ENCODE measurements at places on chromosomes 1 and 21.
A peak's percentile ranks its signal among the peaks of the same experiment; 100 is the strongest.

- DNase-seq, result no peak
Observed at GRCh38 chr1:32647308-32648134, 2.8 kb downstream of the ZBTB8OS start.

- DNase-seq, result no peak
Observed at GRCh38 chr1:83910461-83910860, 88.5 kb downstream of the TTLL7 start.

GRCh38 chr21:31326522-31327242 lies 17.4 kb downstream of the TIAM1 start:
- no peak for DNase-seq

GRCh38 chr1:23392125-23392855 lies 22.7 kb upstream of the ZNF436 start:
- no peak for DNase-seq

GRCh38 chr1:161131523-161132409 lies 701 bp downstream of the DEDD start:
- no peak for DNase-seq

GRCh38 chr1:65703853-65704252 lies 88.8 kb upstream of the PDE4B start:
- DNase-seq, result no peak

DNA sequence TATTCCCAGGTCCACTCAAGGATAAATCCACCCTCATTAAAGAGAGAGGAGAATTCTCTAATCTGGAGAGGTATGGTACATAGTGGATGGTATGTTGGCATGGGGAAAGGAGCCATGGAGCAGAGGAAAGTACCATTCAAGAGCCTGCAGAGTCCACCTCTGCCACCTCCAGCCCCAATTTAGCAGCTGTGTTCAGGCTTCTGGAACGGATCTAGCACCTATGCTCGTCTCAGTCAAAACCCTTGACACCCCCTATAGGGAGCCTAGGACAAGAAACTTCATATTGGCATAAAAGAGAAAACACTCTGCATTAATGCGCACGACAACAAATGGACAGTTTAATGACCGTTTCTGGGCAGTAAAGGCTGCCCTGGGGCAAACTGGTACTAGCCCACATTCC lies 161.1 kb upstream of the FAM78B start:
- no peak for DNase-seq

- DNase-seq, result peak; percentile 93
Observed at GRCh38 chr1:38740487-38740886, 119.1 kb downstream of the RRAGC start.

DNA sequence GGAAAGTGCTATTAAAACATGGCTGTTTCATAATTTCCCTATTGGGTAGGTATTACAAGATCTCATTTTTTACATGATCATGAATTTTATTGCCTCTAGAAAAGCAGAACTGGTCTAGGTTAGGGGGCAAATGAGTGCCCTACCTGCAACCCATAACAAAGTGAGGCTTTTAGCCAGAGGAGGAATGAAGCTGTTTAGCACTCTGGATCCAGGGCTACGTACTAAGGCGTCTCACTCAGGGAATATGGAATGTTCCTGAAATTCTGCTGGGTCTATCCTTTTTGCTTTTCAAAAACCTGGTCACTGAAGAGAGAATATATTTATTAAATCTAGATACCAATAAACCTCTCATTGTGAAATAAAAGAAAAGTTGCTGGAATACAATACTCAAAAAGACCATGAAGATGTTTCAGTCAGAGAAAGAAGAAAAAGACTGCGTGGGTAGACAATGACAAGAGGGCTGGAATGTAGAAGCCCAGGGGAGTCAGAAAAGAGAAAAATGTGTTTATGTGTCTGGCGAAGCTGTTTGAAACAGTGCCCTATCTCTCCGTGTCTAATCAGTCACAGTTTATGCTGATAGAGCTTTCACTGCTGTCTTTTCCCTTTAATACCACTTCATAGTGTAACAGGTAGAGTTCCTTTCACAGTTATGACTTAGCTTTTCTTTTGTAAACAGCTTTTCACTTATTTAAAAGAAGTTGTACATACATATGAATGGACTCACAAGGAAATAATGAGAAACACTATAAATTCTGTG lies 25.0 kb upstream of the SYDE2 start:
- peak; percentile 67 for DNase-seq

- no peak for DNase-seq
Observed at GRCh38 chr1:25037174-25038074, 107.3 kb upstream of the RUNX3 start.

DNA sequence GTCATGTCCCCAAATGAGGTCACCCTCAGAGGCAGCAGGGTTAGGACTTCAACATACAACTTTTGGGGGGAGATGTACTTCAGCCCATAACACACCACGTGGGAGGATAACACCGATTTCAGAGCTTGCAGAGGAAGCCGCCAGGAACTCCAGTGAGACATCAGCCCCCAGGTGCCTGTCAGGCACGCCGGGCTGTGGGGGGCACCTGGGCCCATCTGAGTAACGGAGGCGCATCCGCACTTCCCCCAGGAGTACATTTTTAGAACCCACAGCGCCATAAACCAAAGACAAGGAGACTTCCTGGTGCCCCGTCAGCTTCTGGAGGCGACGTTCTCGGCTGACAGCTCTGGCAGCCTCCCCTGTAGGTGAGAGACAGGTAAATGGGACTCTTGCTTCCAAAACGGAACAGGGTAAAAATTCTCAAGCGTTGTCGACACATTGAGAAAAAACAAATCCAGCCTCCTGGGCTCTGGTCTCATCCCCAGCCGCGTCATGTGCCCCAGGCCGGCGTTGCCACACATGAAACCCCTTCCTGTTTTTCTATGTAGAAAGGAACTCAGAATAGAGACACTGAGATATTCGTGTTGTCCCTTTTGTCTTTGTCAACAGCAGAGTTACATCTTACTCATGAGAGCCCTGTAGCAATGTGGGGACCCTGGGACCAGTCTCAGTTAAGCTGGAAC lies 93.3 kb downstream of the PDE9A start:
- DNase-seq, result peak; percentile 21

- no peak for DNase-seq
Observed at GRCh38 chr21:41196993-41197392, 29.0 kb downstream of the BACE2 start.

DNA sequence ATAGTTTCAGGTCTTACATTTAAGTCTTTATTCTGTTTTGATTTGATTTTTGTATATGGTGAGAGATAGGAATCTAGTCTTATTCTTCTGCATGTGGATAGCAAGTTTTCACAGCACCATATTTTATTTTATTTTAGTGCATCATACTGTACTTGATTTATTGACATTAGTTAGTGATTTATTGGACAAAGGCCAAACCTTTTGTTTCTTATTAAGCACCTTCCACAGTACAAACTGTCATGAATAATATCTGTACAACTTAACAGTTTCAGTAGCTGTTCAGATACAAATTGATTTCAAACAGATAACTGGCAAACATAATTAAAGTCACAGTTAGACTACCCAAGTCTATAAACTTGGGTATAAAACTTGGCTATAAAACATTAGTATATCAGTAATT lies 15.8 kb downstream of the CD1D start:
- no peak for DNase-seq

DNA sequence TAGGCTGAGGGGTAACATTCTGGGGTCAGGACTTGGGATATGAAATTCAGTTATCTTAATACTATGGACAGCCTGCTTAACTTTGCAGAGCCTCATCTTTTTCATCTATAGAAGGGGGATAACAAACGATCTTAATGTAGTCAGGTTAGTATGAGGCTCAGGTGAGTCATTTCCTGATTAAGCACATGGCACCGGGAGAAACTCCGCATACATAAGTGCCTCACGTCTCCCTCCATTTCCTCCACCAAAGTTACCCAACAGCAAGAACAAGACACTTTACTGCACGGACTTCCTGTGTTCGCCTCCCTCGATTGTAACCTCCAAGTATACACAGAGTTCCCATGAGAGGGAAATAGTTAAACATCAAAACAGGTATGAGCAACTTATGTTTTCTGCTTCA lies 112.7 kb upstream of the COA6 start:
- DNase-seq, result no peak

- no peak for DNase-seq
Observed at GRCh38 chr1:54354899-54355298, 51.3 kb downstream of the SSBP3 start.

GRCh38 chr21:37073417-37074196 lies 553 bp downstream of the TTC3 start:
- DNase-seq, result peak; percentile 48

DNA sequence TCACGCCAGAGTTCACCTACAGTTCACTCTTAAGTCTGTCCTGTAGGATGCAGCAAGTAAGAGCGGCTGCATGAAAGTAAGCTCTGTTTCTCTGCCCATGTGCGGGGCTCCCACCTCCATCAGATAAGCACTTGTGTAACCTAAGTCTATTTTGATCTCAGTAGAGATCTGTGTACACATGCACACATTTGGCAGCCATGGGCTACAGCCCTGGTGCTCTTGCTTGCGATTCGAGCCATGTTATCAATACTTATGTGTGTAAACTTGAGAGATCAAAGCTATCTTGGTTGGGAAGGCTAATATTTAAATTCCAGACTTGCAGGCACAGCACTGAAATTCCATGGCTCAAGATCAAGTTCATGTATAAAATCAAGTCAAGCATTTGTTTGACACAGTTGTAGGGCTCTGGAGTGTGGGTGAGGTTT lies 244.7 kb upstream of the FGGY start:
- no peak for DNase-seq

- DNase-seq, result no peak
Observed at GRCh38 chr1:207020065-207020708, 12.4 kb downstream of the C1orf116 start.

GRCh38 chr1:212727386-212728181 lies 27.9 kb upstream of the BATF3 start:
- peak; percentile 62 for DNase-seq

DNA sequence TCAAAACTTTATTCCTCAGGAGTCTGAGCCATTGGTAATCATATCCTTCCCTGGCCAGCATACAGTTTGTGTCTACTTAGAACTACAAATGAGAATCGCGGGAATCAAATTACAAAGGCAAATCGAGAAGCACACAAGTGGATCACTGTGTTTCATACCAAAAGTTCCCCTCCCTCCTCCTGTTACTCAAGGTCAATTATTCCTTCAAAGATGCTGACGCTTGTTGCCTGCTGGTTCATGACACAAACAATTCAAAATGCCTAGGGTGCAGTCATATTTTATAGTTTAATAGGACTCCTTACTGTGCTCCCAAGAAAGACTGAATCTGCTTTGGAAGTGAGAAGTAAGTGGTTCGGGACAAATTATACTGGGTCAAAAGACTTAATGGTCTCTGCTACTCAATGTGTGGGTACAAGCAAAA lies 93.0 kb upstream of the PBX1 start:
- no peak for DNase-seq

DNA sequence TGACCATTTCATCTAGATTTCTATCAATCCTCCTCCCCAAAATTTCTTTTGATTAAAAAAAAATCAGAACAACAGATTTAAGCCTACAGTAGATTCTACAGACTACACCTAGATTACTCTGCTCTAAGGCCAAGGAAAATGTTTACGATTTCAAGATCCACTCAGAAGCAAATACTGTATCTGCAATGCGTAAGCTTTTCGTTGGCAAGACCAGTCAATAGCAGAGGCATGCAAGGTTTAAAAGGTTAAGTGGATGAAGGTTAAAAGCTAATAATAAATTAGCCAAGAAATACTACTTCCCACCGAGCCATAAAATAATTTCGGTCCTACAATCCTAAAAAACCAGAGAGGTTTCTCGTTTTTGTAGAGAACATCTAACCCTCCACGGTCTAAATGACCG lies 1.3 kb downstream of the CLSTN1 start:
- DNase-seq, result no peak

GRCh38 chr1:58786184-58786926 lies 2.5 kb upstream of the JUN start:
- DNase-seq, result no peak

GRCh38 chr1:216682752-216683151 lies 40.5 kb downstream of the ESRRG start:
- no peak for DNase-seq

- no peak for DNase-seq
Observed at GRCh38 chr1:93111561-93111960, 32.5 kb downstream of the MTF2 start.

Measured in trophoblast cell (in vitro differentiated cells and primary cell).